Stromal cell of bone marrow (primary cell): ENCODE measurements at places on chromosomes 12 and 14.
A peak's percentile ranks its signal among the peaks of the same experiment; 100 is the strongest.

DNA sequence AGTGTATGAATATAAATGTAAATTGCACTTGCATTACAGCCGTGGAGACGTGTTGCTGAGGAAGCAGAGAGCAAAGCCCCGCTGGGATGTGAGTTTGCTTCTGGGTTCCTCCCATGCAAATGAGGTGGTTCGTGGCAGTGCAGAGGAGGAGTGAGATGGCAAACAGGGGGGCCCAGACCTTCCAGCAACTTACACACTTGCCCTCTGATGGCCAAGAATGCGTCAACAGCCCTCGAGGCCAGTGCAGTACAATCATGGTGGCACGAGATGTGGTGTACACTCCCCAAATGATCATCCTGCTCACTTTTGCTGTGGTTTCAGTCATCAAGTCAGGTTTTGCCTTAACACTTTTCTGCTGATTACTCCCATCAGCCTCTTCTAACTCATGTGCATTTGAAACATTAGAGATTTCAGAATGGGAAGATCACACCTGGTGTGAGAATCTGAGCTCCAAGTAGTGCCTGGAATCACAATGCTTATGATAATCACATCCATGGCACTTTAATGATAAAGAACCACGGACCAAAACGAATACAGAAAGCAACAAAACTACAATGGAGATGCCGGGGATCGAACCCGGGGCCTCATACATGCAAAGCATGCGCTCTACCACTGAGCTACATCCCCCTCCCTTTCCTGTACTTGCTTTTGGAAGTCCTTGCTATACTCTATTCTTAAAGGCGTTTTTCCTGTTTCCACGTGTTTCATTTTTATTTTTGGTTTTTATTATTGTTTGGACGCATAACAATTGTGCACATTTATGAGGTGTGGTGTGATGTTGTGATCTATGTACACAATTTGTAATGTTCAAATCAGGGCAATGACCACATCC, 7.0 kb upstream of the UBC start:
- DNase-seq: no peak

DNA sequence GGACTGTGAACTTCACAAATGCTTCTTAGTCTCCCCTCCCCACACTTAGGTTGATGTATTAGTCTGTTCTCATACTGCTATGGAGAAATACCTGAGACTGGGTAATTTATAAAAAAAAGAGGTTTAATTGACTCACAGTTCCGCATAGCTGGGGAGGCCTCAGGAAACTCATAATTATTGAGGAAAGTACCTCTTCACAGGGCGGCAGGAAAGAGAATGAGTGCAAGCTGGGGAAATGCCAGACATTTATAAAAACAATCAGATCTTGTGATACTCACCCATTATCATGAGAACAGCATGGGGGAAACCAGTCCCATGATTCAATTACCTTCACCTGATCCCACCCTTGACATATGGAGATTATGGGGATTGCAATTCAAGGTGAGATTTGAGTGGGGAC, 178.8 kb downstream of the SLC38A4 start:
- no peak for DNase-seq

DNA sequence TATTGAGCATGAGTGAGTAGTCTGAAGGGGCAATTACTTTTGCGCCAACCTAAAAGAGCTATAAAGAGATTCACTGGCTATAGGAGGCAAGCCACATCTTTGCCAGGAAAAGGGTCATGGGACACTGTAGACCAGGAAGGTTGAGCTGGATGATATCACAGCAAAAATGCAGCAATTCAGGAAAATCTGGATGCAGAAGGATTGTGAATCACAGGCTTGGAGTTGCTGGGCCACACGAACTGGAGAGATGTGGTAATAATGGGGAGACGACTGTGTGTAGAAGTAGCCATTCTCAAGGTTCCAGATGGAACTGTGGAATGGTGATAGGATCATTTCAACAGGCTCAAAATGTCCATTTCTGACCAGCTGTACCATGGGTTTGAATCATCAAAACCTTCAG, 151.4 kb upstream of the DAAM1 start:
- DNase-seq: no peak

DNA sequence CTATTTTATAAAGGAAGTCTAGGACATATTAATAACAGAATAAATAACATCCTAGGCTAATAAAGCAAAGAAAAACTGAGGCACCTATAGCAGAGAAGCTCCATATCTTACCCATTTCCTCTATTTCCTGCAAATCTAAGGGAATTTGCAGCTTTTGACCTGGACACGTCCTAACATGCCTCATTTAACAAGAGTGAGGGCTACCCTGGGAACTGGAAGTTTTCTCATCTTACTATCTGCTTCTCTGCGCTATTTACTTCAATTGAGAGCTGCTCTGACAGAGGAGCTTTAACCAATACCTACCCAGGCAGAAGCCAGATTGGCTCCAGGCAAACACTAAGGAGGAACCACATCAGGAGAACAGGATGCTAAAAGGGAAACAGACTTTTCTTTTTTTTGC, 5.7 kb downstream of the YBX3 start:
- DNase-seq: no peak

DNA sequence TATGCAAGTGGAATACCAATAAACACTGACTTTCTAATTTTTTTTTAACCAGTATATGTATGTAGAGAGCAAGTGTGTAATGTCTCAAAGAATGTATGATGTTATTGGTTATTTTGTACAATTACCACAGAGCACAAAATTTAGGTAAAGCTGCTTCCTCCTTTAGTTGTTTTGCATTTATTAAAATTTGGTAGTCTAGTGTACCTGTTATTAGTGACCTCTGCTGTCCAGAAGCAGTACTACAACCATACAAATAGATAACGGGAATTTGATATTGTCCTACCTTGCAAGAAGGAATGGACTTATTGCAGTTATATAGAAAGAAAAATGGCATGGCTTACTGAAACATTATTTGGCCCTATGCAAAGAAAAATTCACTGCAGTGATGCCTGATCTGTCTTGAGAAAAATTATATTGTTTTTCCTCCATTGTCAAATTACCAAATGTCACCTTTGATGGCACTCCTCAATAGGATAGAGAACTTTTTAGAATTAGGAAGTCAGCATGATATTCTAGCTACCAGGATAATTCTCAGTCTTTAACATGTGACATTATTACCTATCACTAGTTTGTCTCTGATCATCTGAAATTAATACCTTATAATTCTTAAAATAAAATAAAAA, 153.9 kb upstream of the RMST start:
- DNase-seq: peak; percentile 13

- peak; percentile 99 for DNase-seq
Observed at GRCh38 chr12:123126294-123127181, 24.4 kb downstream of the PITPNM2 start.

GRCh38 chr12:3282384-3282670, 205.1 kb downstream of the TSPAN9 start:
- DNase-seq: no peak

- no peak for DNase-seq
Observed at GRCh38 chr12:90995010-90995409, 9.8 kb downstream of the EPYC start.

- DNase-seq: no peak
Observed at GRCh38 chr14:40218282-40218941, 786.2 kb upstream of the FBXO33 start.

DNA sequence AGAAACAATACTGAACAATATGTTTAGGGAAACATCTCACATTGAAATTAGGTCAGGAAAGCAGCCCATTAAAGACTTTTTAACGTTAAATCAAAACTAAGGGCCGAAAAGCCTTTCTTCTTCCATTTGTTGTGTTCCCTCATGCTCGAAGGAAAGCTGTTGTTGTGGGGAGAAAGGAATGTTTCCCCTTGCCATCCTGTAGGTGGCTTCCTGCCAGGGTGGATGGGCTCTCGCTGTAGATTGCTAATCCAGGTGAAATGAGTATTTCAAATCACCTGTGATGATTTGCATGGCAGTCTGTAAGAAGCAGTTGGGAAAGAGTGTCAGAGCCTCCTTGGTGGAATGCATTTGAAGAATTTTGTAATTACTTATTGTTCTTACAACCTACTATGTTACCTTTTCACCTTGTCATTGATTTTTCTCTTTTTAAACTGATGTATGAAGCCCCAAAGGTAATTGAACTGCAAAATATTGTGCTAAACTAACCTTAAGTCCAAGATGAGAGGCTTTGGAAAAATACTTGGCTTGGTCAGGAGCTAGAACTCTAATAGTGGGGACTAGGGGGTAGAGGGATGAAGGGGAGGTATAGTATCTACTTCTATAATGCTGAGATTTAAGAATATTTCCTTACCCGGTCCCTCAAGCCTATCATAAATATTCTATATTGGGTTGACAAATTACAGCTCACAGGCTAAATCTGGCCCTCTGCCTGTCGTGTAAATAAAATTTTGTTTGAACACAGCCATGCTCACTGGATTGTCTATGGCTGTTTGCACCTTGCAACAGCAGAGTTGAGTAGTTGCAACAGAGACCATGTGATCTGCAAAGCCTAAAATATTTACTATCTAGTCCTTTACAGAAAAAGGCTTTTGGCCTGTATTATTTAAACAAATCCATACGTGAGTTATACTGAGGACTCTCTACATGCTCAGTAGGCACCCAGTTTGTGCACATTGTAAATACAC, 7.7 kb upstream of the DCP1B start:
- DNase-seq: no peak

DNA sequence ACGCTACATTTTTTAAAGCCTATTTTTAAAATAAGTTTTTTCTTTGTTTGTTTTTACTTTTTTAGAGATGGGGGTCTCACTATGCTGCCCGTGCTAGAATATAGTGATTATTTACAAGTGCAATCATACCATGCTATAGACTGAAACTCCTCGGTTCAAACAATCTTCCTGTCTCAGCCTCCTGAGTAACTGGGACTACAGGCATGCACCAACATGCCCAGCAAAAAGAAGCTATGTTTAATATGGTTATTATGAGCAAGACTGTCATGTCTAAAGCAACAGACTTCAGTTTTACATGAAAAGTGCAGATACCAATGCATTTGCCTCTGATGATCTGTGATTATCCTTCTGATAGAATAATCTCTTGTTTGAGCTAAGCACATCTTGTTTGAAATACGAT, 45.6 kb upstream of the SGPP1 start:
- DNase-seq: no peak

DNA sequence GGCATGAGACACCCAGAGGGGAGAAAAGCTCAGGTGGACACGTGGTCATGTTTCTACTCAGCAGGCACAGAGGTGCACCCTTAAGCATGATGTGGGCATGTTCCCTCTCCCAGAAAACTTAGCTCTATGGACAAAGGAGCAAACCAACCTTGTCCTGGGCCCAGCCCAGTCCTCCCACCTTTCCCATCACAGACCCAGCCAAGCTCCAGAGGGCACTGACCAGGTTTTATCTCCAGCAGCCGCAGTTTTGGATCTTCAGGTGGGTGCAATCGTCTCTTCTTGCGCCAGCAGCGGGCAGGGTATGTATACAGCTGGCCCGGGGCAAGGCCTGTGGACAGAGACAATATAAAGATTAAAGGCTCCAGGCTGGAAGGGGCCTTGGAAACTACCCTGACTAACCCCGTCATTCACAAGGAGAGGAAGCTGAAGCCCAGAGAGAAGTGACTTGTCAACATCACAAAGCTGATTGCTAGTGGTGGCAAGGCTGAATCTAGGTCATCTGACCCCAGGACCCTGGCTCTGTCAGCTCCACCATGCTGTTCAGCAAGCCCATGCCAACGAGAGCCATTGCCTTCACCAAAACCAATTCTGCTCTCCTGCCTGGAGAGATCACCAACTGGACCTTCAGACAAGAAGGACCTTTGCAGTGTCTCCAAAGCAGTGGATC, 140.7 kb downstream of the DPF3 start:
- no peak for DNase-seq

DNA sequence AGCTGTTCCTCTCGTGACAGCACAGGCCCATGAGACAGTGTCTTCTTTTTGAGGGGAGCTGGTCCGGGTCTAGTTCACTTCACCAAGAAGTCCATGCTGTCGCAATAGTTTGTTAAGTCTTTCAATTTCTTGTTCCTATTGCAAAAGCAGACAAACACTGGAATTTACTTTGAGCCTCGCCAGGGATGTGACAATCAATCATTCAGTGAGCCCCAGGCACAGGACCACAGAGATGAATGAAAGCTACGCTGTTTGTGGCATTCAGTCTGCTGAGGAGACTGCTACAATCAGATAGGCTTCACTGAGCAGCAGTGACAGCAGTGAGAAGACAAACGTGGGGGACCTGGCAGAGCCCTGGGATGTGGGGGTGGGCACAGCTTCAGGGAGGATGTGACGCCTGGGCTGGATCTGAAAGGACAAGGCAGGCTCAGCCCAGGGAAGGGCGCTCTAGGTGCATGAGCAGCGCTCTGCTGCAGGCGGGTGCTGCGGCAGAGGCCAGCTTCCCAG, 35.5 kb downstream of the TCTN1 start:
- DNase-seq: no peak

- DNase-seq: no peak
Observed at GRCh38 chr14:32679927-32680612, 258.6 kb upstream of the NPAS3 start.

DNA sequence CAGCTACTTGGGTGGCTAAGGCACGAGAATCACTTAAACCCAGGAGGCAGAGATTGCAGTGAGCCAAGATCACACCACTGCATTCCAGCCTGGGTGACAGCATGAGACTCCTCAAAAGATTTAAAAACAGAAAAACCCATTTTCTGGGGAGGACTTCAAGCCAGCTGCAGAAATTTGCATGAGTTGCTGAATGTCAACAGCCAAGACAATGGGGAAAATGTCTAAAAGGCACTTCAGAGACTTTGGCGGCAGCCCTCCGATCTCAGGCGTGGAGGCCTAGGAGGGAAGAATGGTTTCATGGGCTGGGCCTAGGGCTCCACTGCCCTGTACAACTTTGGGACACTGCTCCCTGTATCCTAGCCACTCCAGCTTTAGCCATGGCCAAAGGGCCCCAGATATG, 177.8 kb upstream of the C14orf180 start:
- no peak for DNase-seq

DNA sequence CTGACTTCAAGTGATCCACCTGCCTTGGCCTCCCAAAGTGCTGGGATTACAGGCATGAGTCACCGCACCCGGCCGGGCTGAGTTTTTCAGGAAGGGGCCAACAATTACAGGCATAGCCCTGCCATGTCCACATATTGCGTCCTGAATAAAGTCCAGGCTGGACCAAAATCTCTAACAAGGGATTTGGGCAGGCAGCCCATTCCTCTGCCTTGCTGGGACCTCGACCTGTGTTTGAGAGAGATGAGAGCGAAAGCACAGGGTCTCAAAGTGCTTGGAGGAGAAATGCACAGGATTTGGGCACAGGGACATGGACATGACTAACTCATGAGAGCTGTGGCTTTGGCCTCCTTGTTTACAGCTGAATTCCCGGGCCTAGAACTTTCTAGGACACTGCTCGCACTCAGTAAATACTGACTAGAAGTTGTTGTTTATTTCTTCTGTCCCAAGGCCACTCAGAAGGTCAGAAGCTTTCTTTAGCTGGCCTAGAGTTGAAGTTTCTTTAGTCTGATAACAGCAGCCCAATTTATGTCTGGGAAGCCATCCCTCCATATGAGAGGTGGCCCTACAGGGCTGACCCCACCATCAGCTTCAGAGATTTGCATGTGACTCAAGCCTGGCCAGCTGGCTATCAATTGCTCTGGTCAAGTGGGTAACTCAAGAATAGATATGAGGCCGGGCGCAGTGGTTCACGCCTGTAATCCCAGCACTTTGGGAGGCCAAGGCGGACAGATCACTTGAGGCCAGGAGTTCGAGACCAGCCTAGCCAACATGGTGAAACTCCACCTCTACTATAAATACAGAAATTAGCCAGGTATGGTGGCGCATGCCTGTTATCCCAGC, 11.7 kb downstream of the CAMKK2 start:
- DNase-seq: no peak
